NAMALWA (cell line): ENCODE measurements at places on chromosomes 4 and X.

- no peak for DNase-seq
These were observed 37.6 kb upstream of the MTM1 start for GRCh38 chrX:150530821-150531220.

DNA sequence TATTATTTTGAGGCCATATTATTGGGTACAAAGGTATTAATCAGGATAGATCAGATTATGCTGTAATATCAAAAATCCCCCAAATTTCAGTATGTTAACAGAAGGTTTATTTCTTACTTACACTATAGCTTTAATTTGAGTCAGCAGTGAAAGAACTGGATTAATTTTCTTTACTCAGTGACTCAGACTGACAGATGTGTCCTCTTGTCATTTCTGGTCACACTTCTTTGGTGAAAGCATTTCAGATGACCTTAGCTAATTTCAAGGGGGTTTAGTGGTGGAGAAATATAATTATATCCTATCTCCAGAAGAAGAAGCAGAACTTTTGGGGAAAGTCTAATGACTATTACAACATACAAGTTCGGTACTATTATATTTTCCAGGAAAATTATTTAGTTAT lies 12.4 kb downstream of the DDIT4L start:
- no peak for DNase-seq

- DNase-seq = no peak
These were observed 33.4 kb upstream of the RBM47 start for GRCh38 chr4:40662962-40663604.

DNA sequence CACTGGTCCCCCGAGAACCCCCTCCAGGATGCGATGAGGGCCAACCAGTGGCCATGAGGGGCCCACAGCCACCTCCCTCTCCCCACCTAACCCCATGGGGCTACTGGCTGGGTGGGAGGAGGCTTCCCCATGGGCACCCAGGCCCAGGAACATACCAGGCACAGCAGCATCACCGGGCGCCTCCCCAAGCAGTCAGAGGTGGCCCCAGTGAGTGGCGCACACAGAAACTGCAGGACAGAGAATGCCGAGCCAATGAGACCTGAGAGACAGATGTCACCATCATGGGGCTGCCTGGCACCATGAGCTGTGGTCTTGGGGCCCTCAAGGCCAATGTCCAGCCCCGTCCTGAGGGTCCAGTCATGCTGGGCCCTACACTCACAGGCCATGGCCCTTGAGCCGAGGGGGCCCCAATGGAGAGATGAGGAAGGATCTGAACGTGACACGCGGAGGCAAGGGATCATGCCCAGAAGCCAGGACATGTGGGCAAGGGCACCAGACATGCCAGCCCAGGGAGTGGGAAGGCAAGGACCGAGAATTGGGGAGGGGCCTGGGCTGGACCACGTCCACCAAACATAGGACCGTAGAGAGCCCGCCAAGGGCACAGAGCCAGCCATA lies 30.1 kb downstream of the NOP14 start:
- DNase-seq = peak; percentile 34

- DNase-seq = no peak
These were observed 66.6 kb upstream of the SORBS2 start for GRCh38 chr4:185878633-185879032.

DNA sequence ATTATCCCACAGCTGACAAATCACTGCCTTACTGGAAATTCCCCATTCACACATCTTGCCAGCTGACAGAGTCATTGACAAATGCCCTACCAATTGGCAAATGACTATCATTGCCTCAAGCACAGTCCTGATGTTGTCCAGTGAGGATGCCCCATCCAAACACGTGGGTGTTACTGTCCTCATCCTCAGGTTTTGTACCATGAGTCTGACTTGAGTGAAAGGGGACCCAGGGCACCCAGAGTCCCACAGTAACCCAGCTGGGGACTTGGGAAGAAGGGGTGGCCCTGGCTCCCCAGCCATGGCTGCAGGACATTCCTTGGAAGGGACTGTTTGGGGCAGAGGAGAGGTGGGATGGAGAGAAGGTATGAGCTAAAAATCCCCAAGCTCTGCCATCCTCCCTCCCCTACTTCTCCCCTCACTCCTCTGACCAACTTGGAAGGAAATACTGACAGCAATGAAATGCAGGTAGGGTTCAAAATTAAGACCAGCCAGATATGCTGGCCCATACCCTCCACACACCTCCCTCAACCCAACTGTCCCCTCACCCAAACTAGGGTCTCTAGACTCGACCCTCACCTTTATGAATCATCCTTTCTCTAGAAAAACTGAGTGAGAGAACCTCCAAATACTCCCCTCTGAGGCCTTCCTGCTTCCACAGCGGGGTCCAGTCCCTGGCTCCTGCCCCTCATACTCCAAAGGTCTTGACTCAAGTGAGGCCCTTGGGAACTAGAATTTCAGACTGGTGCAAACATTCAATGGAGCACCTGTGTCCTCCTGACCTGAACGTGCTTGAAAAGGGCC lies 5.1 kb downstream of the TIMP1 start:
- no peak for DNase-seq

GRCh38 chr4:10084651-10085358 lies 31.8 kb downstream of the WDR1 start:
- DNase-seq = no peak

GRCh38 chr4:122005064-122005755 lies 53.4 kb upstream of the TRPC3 start:
- no peak for DNase-seq

DNA sequence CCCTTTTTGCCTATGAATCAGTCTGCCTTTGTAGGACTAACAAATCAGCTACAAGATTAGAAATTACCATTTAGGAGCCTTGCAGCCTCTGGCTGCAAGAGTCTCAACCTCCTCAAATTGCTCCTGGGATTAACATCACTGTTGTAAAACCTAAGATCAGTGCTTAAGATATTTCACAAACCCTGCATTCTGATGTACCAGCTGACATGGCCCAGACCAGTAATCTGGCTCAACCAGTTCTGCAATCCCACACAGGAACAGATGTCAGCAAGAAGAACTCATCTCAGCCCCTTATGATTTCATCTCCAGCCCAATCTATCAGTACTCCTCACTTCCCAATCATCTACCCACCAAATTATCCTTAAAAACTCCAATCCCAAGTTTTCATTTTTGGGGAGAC lies 32.5 kb upstream of the AADAT start:
- DNase-seq = no peak

GRCh38 chr4:144178414-144178813 lies 37.9 kb upstream of the GYPA start:
- no peak for DNase-seq

- no peak for DNase-seq
These were observed 132.8 kb upstream of the BMP3 start for GRCh38 chr4:80897537-80898303.
